ENCODE measurements at places on chromosomes 11 and 22.

DNA sequence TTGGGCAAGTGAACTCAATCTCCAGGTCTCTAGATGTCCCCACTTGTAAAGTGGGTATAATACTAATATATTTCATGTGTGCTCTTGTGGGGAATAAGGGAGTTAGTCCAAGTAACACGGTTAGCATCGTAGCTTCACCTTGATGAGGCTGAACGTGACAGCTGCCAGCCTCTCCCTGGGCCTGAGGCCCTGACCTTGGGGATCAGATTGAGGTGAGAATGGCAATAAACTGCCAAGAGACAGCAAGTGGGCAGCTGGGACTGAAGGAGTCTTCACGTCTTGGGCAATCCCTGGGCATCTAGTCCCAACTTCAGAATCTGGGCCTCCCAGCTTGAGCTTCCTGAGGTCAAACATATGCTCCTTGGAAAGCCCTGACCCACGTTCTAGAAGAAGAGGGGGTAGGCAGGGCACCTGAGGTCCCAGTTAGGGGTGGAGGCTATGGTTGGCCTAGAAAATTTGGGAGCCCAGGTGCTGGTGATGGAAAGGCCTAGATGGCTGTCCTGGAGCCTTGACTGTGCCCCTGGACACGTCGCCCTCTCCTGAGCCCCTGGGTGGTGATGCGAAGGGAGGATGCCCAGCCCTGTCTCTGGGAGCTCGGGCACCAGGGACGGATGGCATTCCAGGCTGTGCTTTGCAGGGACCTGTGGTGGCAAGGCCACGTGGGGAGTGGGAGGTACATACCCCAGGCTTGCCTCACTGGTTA is 23.4 kb downstream of the ADAMTS15 start:
- DNase-seq, result no peak

- no peak for DNase-seq
Observed at GRCh38 chr11:58861533-58861932, 17.0 kb upstream of the GLYATL2 start.

DNA sequence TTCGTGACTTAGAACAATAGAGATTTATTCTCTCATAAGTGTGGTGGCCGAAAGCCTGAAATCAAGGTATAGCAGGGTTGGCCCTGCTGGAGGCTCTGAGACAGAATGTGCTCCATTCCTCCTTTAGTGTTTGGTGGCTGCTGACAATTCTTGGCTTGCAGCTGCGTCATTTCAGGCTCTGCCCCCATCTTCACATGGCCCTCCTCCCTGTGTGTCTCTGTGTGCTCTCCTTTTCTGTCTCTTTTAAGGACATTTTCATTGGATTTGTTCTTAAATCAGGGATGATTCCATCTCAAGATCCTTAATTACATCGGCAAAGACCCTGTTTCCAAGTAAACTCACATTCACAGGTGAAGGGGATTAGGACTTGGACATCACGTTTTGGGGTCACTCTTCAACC is 10.2 kb upstream of the APOL6 start:
- no peak for DNase-seq

DNA sequence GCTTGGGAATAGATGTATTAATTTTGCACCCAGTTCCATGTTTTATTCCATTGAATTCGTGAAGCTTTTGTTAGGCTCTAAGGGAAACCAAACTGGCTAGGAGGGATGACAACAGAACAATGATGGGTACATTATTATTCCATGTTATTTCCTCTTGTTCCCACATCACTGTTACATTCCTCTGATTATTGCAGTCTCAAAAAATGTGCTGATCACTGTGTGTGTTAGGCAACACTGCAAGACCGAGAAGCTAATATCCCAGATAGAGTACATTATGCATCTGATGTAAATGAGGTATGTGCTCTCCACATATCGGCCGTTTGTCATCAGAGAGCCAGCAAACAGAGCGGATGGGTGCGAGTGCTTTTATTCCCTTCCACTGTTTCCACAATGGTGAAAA is 327.9 kb downstream of the SOX6 start:
- no peak for DNase-seq

DNA sequence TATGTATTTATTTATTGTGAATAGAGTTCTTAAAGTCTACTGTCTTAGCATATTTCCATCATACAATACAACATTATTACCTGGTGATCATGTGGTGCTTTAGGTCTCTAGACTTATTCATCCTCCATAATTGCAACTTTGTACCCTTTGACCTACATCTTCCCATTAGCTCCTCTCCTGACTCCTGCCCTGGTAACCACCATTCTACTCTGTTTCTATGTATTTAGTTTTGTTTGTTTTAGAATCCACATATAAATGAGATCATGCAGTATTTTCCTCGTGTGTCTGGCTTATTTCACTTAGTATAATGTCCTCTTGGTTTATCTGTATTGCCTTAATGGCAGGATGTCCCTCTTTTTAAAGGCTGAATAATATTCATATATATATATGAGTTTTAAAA is 22.7 kb downstream of the NCAM1 start:
- DNase-seq, result no peak

GRCh38 chr11:70175236-70175698 is 27.8 kb upstream of the FADD start:
- DNase-seq, result no peak

- no peak for DNase-seq
Observed at GRCh38 chr11:115612046-115612730, 108.0 kb upstream of the CADM1 start.

- no peak for DNase-seq
Observed at GRCh38 chr22:19868773-19869471, 14.2 kb upstream of the GNB1L start.

DNA sequence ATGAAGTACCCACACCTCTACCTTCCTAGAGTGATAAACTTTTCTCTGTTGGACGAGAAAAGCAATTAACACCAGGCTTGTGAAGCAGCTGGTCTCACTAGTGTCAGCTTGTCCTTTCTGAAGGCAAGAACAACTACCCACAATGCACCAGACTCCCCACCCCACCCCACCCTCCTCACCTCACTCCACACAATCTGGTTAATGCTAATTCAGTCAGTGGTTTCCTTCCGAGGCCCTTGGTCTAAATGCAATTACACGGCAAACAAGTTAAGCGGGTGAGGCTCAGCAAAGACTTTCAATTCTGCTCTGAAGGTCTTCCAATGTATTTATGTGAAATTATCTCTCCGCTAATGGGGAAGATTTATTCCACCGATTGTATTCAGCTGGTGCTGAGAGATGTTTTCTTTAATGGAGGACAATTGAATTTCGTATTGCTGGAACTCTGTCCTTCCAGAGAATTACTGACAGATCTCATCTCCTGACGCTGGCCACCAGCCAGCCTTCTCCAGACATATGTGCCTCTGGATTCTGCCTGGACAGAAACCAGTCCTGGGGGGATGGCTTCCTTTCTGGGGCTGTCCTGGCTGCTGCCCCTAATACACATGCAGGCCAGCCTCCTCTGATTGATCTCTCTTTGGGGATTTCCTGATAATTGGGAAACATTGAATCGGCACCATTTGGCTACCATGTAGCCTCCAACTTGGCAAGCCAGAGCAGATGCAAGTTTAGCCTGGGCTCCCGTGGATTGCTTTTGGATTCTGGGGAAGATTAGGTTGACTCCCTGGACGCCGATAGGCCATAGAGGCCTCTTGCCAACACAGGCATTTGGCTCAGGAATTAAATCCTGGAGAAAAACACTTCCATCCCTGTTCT is 165.8 kb upstream of the NARS2 start:
- DNase-seq, result no peak

- DNase-seq, result no peak
Observed at GRCh38 chr11:14259186-14259784, 99.7 kb downstream of the RRAS2 start.

DNA sequence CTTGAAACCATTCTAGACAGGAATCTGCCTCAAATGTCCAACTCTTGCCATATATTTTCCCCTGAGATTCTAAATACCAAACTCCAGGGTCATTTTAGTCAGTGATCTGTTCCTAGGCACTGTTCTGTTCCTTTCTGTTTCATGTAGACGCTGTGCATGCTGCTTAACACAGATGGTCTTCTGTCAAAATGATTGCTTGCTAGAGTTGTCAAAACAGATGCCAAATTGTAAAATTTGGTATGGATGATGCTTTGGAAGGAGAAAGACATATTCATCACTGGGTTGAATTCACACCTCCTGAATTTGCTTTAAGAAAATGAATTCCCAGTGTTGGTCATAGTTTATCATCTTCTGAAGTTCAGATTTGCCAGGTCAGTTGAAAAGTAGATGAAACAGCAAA is 425.9 kb downstream of the ETS1 start:
- DNase-seq, result no peak

- no peak for DNase-seq
Observed at GRCh38 chr11:45518141-45518832, 147.1 kb downstream of the CHST1 start.

DNA sequence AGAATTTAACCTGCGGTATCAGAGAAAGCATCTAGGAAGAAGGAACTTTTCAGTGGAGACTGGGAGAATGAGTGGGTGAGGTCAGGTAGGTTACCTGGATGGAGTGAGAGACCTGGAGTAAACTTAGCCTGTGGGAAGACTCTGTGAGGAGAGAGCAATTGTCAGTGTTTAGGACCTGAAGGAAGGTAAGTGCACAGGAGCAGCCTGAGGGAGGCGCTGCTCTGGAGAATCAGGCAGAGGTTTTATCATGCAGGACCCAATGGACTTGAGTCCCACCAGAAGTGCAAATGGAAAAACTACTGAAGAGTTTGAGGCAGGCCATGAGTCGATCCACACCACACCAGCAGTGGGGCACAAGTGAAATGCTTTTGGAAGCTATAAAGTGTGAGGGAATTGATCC is 10.6 kb upstream of the IFTAP start:
- DNase-seq, result no peak

GRCh38 chr11:2531277-2531986 is 86.6 kb downstream of the KCNQ1 start:
- DNase-seq, result peak; percentile 73

DNA sequence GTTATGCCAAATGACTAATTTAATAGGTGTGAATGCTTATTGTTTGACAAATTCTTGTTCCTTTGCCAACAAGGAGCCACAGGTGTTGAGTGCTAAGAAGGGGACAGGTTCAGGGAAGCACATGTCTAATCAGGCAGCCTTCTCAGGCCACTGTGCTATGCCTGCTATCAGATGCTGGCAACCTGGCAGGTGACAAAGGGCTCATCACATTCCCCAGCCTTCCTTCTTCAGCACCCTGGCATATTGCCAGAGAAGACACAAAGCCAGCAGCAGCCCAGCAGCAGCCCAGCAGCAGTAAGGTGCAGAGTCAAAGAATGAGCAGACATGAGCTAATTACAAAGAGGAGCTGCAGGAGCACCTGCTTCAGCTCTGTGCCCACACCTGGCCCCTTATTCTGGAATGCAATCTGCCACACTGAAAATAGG is 68.2 kb downstream of the GUCY1A2 start:
- no peak for DNase-seq

GRCh38 chr11:10561947-10562346 is 6.5 kb downstream of the LYVE1 start:
- DNase-seq, result no peak

DNA sequence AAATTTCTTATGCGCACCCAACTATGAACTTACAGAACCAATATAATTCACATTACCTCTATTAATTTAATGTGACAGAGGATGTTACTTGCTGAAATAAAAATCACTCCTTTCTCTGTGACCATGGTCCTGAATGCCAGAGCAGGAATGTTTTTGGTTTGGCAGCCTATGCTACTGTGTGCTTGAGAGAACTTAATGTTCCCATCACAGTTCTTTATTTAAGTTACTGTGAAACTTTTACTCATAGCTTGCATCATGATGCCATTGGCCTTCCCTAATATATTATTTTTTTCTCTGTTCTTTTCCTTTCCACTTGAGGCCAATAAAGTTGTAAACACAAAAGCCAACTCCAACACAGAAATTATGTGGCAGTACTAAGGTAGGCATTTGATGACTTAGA is 142.2 kb downstream of the FAM76B start:
- no peak for DNase-seq

- no peak for DNase-seq
Observed at GRCh38 chr11:133966921-133967598, 10.3 kb upstream of the IGSF9B start.

GRCh38 chr11:94964934-94965333 is 8.4 kb downstream of the CWC15 start:
- DNase-seq, result no peak

- DNase-seq, result no peak
Observed at GRCh38 chr22:25829237-25829636, 87.2 kb downstream of the MYO18B start.

GRCh38 chr11:7892840-7893254 is 38.2 kb downstream of the OR10A6 start:
- peak; percentile 19 for DNase-seq

- DNase-seq, result no peak
Observed at GRCh38 chr22:41367680-41368542, 13.8 kb upstream of the TEF start.

GRCh38 chr11:61126256-61126655 is 24.0 kb downstream of the CD5 start:
- DNase-seq, result no peak

- no peak for DNase-seq
Observed at GRCh38 chr11:12687740-12688139, 13.5 kb downstream of the TEAD1 start.

GRCh38 chr11:29844701-29845379 is 172.0 kb downstream of the KCNA4 start:
- no peak for DNase-seq

DNA sequence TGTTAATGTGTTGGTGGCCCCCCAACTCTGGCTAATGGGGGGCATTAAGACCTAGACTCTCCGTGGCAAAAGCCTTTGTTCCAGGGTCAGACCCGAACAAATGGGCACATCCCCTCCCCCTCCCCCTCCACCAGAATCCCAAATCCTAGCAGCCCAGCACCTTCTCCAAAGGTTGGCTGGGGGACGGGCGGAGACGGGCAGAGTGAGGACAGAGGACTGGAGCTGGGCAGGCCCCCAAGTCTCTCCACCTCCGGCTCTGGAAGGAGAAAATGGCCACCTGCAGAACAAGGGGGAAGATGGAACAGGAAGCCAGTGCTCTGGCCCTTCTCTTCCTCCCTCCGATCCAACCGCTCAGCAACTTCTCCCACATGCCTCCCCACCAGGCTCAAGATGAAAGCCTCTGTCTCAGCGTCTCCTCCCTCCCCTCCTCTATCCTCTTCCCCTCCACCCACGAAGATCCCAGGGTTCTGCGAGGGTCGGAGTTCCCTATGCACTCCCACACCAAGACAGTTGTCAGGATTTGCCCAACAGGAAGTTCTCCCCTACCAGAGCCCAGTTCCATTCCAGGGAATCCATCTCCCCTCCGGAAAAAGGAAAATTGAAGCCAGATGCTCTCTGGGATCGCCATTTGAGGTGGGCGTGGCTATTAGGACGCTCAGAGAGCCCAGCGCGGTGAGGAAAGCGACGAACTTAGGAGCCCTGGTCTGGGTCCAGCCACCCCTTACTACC is 20.1 kb downstream of the ADA2 start:
- DNase-seq, result no peak

DNA sequence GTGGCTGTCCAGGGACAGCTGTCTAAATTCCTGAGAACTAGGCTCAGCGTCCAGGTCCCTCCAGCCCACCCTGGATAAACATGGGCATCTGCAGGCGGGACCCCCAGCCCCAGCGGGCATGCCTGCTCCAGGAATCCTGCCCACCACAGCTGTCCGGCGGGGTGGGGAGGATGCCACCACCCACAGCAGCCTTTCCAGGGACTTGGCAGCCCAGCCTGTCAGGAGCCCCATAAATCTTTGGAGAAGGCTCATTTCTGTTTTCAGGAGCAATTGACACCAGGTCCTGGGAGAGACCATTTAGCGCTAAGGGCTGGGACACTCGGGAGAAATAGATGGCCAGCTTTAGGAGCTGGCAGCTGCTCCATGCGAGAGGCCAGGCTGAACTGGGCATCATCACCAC is 358.9 kb downstream of the CADM1 start:
- DNase-seq, result no peak

- DNase-seq, result no peak
Observed at GRCh38 chr11:131186629-131187101, 183.8 kb upstream of the NTM start.
